ENCODE measurements at places on chromosomes 1 and 21.

GRCh38 chr1:172567720-172568119 is 34.8 kb downstream of the SUCO start:
- no peak for DNase-seq

- no peak for DNase-seq
Observed at GRCh38 chr1:197304638-197305200, 36.7 kb downstream of the CRB1 start.

GRCh38 chr1:247386217-247386616 is 29.8 kb upstream of the NLRP3 start:
- no peak for DNase-seq

DNA sequence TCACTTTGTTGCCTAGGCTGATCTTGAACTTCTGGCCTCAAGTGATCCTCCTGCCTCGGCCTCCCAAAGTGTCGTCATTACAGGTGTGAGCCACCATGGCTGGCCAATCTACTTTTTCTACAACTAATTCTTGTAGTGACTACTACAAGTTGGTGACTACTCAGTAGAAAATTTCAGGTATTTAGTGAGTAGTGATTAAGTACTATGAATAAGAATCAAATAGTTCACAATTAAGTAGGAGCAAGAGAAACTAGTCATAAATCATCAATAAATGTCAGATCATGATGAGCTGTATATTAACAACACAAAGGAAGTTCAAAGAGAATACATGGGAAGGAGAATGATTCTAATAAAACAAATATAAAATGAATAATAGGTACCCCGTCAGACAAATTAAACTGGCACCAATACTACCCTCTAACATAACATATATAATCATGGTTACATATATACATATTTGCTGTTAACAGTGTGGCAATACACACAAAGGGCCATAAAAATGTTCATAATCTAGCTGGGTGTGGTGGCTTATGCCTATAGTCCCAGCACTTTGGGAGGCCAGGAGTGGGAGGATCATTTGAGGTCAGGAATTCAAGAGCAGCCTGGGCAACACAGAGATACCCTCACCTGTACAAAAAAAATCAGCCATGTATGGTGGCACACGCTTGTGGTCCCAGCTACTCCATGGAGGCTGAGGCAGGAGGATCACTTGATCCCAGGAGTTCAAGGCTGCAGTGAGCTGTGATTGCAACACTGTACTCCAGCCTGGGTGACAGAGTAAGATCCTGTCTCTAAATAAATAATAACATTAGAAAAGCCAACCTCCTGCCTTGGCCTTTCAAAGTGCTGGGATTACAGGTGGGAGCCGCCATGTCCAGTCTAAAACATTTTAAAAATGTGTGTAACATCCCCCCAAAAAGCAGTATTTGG is 19.1 kb downstream of the YY1AP1 start:
- DNase-seq = no peak

- no peak for DNase-seq
Observed at GRCh38 chr1:214445831-214446614, 105.4 kb downstream of the PTPN14 start.

DNA sequence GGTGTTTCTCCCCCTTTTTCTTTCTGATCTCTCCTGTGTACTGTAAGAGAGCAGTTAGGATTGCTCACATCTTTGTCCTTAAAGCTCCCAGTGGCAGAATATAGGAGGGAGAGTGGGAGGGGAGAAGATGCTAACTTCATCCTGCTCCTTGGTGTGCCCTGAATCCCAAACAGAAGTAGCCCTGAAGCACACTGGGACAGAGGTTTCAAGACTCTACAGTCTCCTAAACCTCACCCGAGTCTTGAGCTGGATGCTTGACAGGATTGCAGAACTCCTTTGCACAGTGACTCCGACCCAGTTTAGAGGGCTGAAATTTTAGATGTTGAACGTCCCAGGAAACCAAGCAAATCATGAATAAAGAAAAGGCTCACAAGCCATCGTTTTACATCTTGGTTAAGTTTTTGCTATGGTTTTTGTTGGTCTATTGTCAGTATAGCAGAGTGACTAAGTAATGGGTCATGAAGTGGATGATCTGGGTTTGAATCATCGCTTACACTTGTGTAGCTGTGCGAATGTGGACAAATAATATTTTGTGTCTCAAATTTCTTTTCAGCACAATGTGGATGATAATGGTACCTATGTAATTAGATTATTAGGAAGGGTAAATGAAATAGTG is 37.5 kb downstream of the XCL2 start:
- DNase-seq = no peak

GRCh38 chr1:231037585-231038517 is 2.2 kb downstream of the FAM89A start:
- no peak for DNase-seq

GRCh38 chr1:103063921-103064320 is 44.4 kb downstream of the COL11A1 start:
- no peak for DNase-seq

GRCh38 chr1:11413986-11414391 is 65.0 kb upstream of the DISP3 start:
- DNase-seq = no peak

DNA sequence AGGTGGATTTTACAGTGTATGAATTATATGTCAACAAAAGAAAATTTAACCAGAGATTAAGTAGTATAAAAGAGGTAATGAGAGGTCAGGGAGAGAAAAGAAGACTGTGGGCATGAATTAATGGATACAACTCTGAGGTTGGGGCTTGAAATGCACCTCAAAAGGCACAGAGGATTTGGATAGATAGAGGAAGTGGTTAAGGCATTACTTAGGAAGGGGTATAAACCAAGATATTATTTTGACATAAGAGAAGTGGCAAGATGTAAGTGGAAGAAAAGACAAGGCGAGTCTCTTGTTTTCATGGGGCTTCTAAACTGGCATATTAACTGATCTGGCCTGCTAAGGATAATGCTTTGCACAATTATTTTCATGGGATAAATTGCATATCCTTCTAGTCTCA is 34.1 kb downstream of the RAP1A start:
- DNase-seq = no peak

DNA sequence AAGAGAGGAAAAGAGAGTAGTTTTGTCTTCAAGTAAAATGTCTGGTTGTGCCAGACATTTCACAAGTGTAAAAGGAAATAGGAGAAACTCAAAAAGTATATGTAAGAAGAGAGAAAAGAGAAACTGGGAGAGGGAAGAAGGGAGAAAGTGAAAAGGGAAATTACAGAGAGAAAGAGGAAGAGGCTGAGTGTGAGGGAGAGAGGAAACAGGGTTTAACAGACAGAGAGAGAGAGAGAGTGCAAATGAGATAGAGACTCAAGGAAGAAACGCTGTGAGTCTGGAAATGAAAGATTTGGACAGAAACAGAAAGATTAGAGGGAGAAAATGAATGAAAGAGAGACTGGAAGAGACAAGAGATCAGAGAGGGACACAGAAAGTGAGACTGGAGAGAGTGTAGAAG is 806.2 kb downstream of the PLA2G4A start:
- no peak for DNase-seq

DNA sequence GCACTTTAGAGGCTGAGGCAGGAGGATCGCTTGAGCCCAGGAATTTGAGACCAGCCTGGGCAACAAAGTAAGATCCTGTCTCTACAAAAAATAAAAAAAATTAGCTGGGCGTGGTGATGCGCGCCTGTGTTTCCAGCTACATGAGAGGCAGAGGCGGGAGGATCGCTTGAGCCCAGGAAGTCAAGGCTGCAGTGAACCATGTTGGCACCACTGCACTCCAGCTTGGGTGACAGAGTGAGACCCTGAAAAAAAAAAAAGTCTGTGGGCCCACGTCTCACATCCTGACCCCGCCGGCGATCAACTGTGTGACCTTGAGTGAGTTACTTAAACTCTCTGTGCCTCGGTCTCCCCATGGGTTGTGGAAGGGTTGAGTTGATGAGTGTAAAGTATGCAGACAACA is 12.7 kb upstream of the ZBTB21 start:
- no peak for DNase-seq

DNA sequence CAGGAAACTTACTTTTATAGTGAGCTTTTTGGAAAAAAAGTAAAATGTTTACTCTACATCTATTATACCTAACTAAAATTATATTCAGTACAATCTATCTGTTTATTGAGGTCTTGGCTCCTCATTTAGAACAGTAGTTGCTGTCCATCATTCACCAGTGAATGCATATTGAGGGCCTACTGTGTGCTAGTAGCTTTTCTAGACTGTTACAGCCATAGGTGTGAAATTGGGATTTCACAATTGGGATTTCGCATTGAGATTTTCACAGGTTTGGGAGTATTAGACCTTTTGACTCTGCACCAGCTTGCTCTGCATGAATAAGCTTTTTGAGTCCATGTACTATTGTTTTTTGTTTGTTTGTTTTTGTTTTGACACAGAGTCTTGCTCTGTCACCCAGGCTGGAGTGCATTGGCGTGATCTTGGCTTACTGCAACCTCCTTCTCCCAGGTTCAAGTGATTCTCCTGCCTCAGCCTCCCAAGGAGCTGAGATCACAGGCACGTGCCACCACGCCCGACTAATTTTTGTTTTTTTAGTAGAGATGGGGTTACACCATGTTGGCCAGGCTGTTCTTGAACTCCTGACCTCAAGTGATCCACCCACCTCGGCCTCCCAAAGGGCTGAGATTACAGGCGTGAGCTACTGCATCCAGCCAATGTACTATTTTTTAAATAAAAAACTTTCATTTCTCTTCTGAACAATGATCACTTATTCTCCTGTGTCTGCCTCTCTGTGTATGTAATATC is 47.2 kb upstream of the ERRFI1 start:
- DNase-seq = no peak

DNA sequence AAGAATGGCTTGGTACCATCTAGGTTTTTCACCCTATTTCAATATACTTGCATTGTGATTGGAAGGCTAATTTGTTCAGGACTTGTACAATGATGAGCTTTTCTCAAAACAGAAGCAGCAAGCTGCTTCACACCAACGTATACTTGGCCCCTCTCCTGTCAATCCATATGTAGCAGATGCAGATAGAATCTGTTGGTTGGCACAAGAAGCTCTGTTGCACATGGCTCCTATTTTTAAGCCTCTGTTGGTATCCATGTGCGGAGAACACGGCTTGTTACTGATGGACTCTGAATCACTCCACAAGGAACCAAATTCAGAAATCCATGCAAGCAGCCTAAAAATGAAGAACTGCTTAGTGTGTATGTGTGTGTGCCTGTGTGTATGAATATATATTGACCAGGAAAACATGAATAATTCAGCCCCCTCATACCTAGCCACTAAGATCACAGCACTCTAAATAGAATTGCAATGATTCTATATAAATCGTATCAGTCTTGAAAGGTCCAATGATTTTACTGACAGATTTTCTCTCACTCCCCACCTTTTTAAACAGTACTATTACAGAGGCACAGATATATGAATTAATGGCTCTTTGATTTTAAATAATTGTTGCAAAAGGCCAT is 258.4 kb upstream of the DPYD start:
- DNase-seq = no peak

DNA sequence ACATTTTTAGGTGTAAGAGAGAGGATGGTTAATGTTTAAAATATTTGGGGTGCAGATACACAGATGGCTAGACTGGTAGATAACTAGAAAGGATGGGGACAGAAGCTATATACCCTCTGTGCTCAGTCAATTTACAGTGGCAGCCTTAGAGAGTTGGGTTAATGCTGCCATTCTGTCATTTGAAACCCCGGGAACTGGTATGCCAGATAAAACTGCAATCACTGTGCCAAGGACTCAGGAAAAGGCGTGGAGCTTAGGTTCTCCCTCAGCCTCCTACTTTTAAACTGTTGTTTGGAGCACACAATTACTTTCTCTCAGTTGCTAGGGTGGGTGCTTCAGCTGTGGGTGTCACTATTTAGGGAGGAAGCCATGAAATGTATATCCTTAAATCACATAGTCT is 90.0 kb upstream of the HNRNPU start:
- no peak for DNase-seq

DNA sequence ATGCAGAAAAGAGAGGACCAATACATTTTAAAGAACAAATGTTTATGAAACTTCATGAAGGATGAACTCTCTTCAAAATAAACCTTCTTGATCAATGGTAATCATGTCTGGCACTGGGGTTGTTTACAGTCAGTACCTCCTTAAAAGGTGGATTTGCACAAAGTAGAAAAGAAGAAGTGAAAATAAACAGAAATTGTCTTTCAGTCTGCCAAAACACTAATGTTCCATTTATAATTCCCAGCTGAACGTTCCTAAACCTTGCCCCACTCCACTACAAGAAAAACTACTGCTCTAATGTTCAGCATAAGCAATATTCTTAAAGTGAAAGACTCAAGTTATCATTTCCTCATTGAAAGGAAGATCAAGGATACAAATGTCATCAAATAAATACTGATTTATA is 86.2 kb downstream of the EIF4G3 start:
- DNase-seq = no peak

- DNase-seq = no peak
Observed at GRCh38 chr1:164706606-164706987, 147.6 kb downstream of the PBX1 start.

GRCh38 chr1:35876988-35877387 is 6.0 kb upstream of the AGO1 start:
- no peak for DNase-seq

DNA sequence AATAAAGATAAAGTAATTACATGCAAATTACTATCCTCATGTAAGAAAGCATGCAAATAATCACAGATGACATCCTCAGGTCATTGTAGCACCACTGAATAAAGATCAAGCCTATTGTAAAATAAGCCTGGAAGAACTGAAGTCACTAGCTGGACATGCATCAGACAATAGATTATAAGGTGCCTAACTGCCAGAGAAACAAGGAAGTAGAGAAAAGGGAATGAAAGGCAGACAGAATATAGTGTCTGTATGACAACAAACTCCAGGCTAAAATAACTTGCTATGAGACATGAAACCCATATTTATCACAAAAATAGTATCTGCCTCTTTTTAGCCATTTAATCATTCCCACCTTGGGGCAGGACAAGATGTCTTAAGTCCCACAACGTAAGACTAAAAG is 108.7 kb downstream of the ENAH start:
- DNase-seq = no peak

- no peak for DNase-seq
Observed at GRCh38 chr1:101026430-101026788, 825 bp upstream of the DPH5 start.

- no peak for DNase-seq
Observed at GRCh38 chr1:236886199-236886598, 91.1 kb downstream of the MTR start.

- no peak for DNase-seq
Observed at GRCh38 chr21:39006571-39007311, 176.5 kb downstream of the PSMG1 start.

- DNase-seq = no peak
Observed at GRCh38 chr21:43294194-43294902, 125.5 kb downstream of the CRYAA start.

- no peak for DNase-seq
Observed at GRCh38 chr21:41722052-41723018, 44.5 kb downstream of the RIPK4 start.

GRCh38 chr1:109912873-109913272 is 2.2 kb downstream of the CSF1 start:
- no peak for DNase-seq

- DNase-seq = no peak
Observed at GRCh38 chr1:232355162-232356006, 274.5 kb downstream of the SIPA1L2 start.

All from NCI-H1417 treated with DMSO at 0.1 percent for 48 hours (cell line).